ENCODE measurements at places on chromosomes 16 and 17.

DNA sequence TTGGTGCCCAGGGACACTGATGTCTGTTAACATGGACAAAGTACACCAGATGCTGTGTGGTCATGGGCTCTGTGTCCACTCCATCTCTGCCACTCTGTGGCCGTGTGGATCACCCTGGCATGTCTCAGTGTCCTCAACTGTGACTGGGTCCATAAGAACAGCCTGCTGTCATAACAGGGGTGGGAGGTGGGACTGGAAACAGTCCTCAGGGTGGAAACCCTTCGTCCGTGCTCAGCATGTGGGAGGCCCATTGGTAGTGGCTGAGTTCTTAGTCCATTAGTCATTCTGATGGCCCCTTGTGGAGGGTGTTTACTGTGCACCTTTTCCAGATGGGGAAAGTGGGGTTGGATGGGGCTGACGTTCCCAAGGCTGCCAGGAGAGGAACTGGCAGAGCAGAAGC lies 12.8 kb downstream of the FLYWCH2 start:
- peak; percentile 20 for DNase-seq

DNA sequence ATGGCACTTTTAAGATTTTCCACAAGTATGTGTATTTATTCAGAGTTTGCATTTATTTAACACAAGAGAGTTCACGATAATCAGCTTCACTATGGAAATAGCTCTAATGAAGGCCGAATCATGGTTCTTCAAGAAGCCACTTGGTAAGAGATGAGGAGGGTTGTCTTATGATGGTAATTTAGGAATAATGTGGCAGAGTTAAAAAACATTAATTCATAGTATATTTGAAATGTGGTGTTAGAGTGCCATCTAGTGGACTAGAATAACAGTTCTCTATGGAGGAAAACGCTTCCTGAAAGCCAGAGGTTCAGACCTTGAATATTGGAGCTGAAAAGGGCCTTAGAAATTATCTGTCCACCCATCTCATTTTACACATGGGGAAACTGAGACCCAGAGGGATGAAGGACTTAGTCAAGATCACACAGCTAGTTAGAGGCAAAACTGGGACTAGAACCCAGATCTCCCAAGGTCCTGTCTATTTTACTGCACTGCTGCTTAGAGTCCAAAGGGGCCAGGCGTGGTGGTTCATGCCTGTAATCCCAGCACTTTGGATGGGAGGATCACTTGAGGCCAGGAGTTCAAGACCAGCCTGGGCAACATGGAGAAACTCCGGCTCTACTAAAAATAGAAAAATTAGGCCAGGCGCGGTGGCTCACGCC lies 33.8 kb upstream of the KPNB1 start:
- DNase-seq = peak; percentile 38

DNA sequence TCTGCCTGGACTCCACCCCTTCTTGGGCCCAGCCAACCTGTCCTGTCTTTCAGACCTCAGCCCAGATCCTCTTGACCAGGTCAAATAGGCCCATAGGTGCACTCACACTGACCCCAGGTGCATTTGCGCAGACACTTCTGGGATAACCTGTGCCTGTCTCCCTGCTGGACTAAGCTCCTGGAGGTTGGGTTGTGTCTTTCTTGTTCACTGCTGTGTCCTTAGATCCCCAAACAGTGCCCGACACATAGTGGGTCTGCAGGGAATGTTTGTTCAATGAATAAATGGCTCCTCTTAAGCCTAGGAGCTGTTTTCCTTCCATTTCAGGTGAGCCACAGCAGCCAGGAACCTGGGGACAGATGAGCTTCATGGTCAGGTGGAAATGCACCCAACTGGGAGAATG lies 48.9 kb downstream of the NLRP1 start:
- DNase-seq = no peak

GRCh38 chr16:66426112-66427035 lies 721 bp upstream of the BEAN1 start:
- peak; percentile 58 for DNase-seq

DNA sequence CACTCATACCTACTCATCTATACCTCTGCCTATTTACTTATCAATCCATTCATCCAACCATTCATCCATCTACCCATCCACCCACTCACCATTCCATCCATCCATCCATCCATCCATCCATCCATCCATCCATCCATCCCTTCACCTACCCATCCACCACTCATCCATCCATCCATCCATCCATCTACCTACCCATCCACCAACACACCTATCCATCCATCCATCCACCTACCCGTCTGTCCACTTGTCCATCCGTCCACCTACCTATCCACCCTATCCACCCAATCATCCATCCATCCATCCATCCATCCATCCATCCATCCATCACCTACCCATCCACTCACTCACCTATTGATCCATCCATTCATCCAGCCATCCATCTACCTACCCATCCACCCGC lies 235.7 kb downstream of the GSG1L start:
- DNase-seq = no peak

GRCh38 chr17:56723421-56723820 lies 110.3 kb downstream of the C17orf67 start:
- no peak for DNase-seq

GRCh38 chr17:35801583-35802224 lies 6.3 kb upstream of the MMP28 start:
- DNase-seq = no peak

- no peak for DNase-seq
Observed at GRCh38 chr17:77426676-77427386, 286.1 kb downstream of the SEC14L1 start.

DNA sequence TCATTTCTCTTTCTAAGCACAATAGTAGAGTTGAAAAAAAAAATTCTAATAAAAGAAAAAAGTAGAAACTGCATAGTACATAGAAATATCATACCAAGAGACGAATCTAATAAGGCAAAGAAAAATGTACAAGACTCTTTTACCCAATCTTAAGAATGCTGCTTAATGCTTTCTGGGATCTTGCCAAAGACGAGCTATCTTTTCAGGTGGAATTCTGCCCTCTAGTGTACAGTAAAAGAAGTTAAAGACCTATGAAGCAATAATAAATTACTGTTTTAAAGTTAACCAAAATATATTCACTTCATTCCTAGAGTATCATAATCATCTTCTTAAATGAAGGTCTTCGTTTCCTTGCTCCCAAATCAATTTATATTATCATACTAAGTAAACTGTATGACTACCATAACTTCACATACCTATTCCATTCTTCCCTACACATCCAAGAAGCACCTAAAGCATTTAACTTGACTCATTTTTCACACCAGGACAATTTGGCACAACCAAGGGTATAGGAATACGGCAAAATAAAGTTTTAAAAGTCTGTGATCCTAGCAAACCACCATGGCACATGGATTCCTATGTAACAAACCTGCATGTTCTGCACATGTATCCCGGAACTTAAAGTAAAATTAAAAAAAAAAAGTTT lies 47.7 kb downstream of the CFDP1 start:
- peak; percentile 38 for DNase-seq

DNA sequence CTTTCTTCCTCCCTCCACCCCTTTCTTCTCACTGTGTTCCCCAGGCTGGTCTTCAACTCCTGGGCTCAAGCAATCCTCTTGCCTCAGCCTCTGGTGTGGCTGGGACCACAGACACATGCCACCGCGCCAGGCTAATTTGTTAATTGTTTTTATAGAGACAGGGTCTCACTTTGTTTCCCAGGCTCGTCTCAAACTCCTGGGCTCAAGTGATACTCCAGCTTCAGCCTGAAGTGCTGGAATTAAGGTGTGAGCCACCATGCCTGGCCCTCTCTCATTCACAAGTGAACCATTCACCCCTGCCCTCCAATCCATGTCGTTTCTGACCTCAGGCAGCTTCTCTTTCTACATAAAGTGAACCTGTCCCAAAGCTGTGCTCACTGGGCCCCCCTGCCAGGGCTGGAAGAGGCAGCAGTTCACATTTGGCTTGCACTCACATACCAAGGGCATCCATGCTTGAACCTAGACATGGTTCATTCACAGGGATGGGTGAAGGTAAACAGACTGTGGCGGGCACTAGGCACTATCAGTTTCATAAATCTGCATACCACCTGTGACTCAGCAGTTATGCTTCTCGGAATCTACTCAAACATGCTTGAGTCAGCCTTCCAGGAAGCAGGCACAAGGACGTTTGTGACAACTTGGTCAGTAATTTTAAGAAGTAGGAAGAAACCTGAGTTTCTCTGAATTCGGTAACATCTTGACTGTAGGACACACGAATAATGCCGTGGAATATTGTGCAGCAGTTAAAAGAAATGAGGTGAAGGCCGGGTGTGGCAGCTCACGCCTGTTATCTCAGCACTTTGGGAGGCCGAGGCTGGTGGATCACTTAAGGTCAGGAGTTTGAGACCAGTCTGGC lies 6.0 kb upstream of the RNF213 start:
- DNase-seq = peak; percentile 91

- DNase-seq = no peak
Observed at GRCh38 chr17:30513346-30513745, 36.1 kb downstream of the GOSR1 start.

- DNase-seq = no peak
Observed at GRCh38 chr17:79595921-79596320, 14.9 kb downstream of the RBFOX3 start.

DNA sequence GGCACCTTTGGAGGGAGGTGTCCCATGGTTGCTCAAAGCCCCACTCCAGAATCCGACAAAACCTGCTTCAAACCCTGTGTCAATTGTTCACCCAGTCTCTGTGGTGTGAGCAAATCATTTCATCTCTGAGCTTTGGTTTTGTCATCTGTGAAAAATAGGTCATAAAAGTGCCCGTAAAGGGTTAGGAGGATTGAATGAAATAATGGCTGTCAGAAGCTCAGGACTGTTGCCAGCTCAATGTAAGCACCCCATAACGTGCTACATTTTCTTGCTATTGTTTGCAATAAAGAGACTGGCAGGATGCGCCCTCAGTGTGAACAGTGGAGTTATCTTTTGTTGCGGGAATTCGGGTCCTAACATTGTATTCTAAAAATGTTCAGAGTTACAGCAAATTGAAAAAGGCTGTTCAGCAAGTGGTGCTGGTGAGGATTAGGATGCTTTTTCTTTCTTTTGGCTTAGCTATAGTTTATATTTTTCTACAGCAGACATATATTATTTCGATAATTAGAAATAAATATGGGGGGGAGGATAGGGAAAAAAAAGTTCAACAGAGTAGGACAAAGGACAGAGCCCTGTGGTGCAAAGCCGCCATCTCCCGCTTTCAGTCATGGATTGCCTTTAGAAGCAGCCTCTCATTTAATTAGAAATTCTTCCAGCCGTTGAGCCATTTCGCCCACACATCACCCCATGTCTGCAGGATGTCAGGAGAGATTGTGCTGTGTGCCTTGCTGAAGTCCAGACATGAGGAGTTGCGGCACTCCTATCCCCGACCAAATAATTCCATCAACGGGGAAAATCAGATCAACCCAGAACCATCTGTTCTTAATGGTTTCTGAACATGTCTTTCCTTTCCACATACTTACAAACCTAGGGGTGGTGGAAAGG lies 20.9 kb upstream of the PYY start:
- no peak for DNase-seq

- DNase-seq = no peak
Observed at GRCh38 chr17:7173687-7174602, 5.2 kb downstream of the ASGR1 start.

GRCh38 chr17:50239937-50240336 lies 34.3 kb upstream of the TMEM92 start:
- DNase-seq = no peak

- DNase-seq = peak; percentile 82
Observed at GRCh38 chr17:49567871-49568694, 7.6 kb upstream of the NXPH3 start.

- DNase-seq = peak; percentile 97
Observed at GRCh38 chr17:79607940-79608623, 2.8 kb downstream of the RBFOX3 start.

DNA sequence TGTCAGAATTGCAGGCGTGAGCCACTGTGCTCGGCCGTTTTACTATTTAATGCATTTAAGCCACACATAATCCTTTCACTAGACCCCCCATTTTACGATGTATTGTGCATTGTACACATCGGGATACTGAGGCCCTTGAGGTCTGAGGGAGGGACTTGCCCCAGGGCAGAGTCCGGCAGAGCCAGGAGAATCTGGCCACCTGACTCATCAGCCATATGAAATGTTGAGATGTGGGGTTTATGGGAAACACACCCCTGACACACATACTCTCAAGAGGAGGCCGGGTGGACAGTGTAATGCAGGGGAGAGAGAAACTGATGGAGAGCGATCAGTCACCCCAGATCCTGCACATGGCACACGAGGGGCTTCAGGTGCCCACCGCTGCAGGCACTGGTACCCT lies 196.6 kb downstream of the ZNF423 start:
- DNase-seq = no peak

DNA sequence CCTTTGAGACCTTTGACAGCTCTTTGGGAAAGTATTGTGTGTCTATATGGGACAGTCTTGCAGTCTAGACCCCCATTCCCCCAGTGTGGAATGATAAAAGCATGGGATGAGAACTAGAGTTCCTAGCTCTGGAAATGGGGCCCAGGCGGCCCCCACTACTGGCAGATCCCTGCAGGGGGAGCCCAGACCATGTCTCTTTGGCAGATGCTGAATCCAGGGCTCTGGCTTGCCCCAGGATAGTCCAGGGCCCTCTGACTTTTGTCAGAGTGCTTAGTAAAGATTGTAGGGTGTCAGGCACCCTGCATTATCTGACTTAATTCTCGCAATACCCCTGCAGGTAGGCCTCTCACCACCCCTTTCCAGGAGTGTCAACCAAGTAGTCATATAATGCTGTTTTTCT lies 8.3 kb downstream of the ALKBH5 start:
- DNase-seq = no peak

DNA sequence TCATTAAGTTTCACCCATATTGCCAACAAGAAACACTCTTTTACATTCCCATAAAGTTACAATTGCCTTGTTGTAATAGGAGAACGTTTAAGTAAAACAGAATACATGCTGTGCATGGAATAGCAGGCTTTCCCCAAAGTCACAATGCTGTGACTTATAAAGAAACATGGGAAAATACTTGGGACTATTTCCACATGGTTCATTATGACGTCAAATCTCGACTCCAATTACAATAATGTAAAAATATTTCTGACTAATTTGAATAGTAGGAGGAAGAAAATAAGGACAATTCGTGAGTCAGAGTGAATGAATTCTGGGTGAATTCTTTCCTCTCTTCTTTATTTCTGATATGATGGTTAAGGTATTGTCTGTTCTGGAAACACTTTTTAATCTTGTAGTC lies 52.8 kb downstream of the CDH11 start:
- DNase-seq = no peak

- DNase-seq = no peak
Observed at GRCh38 chr16:4021916-4022315, 94.3 kb downstream of the ADCY9 start.

DNA sequence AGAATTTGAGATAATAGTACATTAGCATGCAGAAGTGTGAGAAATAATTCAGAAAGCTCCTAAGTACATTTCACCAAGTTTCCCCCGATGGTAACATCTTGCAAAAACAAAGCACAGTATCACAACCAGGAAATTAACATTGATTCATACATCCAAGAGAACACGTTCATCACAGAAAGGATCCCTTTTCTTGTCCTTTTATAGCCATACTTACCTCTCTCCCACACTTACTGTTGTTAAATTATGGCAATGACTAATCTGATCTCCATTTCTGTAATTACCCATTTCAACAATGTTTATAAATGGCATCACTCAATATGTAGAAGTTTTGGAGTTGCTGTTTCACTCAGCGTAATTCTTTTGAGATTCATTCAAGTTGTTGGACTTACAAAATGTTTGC lies 1260.0 kb downstream of the CDH8 start:
- no peak for DNase-seq

Measured in urothelium cell line (cell line).